ENCODE measurements at places on chromosomes 12 and 14.

GRCh38 chr12:72337946-72338345 is 65.8 kb downstream of the TRHDE start:
- no peak for DNase-seq

DNA sequence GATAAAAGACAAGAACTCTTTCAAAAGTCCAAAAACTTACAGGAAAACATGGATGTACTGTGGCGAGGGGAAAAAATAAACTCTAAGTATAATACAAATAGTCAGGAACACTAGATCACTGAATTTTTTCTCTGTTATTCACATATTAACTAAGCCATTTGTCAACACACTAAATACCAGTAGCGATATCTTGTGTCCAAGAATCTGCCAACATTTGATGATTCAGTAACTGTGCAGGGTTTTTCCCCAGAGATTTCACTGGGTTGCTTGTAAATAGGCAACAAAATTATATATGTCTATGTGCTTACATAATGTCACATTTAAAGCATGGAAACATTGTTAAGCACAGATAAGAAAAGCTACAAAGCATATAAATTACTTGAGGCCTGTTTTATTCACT is 205.9 kb downstream of the KIF21A start:
- DNase-seq = no peak

DNA sequence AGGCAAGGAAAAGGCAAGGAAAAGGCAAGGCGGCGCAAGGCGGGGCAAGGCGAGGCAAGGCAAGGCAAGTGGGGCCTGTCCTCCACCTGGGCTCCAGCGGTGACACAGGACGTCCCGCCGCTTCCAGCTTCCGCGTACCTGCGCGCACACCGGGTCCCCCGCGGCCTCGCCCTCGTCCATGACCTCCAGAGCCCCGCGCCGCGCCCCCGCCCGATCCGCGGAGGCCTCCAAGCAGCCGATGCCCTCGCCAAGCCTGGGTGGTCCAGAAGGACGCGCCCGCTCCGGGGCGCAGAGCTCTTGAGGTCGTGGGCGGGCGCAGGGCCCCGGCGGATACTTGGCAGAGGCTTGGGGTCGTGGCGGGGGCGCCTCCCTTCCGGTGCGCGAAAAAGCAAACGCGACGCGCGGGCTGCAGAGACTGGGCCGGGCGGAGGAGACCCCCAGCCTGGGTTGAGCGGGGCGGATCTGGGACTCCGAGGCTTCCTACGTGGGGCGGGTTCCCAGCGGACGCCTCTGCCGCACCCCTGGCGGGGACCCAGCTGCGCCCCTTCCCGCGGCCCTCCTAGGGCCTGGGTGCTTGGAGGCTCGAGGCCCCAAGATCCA is 60.8 kb upstream of the EIF5 start:
- DNase-seq = no peak

GRCh38 chr12:93634416-93634815 is 42.8 kb upstream of the CRADD start:
- DNase-seq = no peak

- DNase-seq = no peak
These were observed 614 bp upstream of the MARK3 start for GRCh38 chr14:103384450-103385151.

- DNase-seq = peak; percentile 22
These were observed 46.1 kb upstream of the PTPRO start for GRCh38 chr12:15276088-15276698.

DNA sequence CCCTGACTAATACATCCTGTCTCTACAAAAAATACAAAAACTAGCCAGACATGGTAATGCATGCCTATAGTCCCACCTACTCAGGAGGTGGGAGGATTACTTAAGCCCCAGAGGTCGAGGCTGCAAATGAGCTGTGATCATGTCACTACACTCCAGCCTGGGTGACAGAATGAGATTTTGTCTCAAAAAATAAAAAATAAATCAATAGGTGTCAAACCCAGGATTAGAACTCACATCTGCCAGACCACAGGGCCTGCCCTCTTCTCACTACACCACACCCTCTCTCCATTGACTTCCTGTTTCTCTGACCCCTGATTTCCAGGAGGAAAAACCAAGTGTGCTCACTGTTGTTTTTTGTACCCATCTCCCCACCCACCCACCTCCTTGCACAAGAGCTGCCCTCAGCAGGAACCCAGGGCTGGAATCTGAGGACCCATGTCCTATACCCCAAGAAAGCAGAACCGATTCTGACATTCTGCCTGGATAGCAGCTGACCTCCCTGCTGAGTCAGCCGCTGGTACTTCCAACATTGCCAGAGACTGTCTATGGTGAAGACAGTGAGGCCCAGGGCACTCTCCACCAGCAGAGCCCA is 6.2 kb downstream of the CMKLR1 start:
- no peak for DNase-seq
